Midbrain (tissue), 1 donor: ENCODE measurements at places on chromosomes 7 and 10.

- DNase-seq, result no peak
Measured at GRCh38 chr10:59753267-59753666, at the start of gene MRLN. MRLN (minus strand) TSS chr10:59753455.

DNA sequence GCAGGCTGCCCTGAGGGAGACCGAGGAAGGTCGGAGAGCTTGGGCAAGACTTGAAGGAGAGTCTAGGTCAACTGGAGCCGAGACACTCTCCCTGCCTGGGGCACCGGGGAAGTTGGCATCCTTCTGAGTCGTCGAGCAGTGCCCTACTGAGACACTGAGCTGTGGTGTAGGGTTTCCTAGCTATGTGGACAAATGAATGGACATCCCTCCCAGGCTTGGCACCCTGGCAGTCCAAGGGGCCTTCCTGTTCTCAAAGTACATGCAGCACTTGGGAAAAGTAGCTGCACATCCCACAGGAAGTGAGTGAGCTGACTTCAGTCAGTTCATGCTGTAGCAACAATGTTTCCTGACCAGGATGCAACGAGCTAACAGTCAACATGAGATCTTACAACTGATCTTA lies 57.2 kb upstream of the INPP5A start:
- no peak for DNase-seq

DNA sequence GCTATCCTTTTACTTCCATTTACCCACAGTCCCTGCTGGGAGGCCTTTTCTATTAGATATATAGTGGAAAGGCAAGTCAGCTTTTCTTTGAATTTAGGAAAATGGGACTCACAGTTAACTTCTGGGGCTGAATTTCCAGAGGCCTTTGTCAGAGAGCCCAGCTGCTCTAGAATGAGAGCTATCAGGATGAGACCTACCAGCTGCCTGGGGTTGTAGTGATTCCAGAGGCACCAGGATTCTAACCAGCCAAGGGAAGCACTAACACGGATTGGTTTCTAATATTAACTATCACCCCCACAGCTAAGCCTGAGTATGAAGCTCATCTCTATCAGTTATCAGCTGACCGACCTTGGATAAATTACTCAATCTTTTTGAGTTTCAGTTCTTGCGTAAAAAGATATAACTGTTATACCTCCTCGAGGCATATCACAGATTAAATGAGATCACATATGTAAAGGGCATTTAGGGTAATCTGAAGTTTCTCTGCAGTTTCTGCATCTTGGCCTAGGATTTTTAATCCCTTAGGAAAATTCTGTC lies 56.6 kb upstream of the CALD1 start:
- DNase-seq, result no peak

- no peak for DNase-seq
Measured at GRCh38 chr7:27245124-27245797, 2.7 kb downstream of the EVX1 start.

DNA sequence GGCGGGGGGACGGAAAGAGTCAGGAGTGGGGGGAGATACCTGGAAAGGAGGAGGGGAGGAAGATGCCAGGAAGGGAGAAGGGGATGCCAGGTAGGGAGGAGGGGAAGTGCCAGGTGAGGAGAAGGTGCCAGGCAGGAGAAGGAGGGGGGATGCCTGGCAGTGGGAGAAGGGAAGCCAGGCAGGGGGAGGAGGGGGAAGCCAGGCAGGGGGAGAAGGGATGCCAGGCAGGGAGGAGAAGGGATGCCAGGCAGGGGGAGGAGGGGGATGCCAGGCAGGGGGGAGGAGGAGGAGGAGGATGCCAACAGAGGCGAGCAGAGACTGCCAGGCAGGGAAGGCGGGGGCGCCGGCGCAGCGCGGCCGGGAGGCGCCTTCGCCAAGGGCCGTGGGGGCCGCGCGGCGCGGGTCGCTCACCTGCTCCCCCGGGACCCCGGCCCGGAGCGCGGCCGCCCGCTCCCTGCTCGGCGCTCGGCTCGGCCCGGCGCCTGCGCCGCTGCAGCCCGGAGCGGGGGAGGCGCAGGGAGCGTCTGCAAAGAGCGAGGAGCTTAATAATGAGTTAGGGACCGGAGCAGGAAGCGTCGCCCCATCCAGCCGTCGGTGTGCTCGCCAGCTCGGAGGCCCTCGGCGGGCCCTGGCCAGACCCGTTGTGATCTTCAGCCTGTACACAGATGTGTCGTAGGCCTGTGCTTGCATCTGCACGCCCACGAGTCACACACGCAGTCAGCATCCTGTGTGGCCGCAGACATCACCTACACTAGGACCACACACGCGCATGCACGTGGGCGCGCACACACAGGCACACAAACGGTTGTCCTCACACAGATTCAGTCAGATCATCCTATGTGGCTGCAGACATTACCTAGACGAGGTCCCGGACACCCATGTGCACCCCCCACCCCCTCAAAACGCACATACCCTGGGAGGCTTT lies 28.4 kb upstream of the SMARCD3 start:
- peak; percentile 66 for DNase-seq

DNA sequence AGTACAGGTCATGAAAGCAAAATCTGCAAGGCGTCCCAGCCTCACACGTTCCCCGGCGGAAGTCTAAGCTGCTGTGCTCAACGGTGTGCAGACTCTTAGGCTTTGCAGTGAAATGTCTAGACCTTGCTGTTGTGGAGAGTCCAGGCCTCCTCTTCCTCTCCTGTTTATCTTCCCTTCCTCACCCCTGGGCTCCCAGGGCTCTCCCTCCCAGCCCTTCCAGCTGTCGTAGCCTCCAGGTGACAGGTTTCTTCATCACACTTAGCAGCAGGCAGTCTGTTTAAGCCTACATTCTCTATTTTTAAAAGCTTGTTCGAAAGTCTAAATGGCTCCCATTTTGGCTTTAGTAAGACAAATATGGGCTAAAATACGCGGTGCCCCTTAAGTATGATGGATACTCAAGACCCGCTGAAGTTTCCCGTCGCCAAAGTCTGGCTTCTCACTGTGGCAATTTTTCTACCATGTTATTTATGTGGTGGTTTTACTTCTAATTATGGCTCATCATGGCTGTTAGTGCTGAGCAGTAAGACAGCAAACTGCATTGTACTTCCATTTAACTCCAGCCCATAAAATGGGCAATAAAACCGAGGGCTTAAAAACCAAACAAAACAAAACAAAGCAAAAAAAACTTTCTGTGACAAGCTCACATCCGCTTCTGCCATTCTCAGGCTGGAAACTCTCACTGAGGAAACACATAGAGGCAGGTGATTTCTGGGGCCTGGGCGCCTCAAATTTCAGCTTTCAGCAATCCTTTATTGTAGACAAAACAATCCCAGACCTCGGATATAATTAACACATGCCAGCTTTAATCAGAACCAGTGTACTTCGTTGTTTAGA lies 243.2 kb downstream of the SNX10 start:
- no peak for DNase-seq

DNA sequence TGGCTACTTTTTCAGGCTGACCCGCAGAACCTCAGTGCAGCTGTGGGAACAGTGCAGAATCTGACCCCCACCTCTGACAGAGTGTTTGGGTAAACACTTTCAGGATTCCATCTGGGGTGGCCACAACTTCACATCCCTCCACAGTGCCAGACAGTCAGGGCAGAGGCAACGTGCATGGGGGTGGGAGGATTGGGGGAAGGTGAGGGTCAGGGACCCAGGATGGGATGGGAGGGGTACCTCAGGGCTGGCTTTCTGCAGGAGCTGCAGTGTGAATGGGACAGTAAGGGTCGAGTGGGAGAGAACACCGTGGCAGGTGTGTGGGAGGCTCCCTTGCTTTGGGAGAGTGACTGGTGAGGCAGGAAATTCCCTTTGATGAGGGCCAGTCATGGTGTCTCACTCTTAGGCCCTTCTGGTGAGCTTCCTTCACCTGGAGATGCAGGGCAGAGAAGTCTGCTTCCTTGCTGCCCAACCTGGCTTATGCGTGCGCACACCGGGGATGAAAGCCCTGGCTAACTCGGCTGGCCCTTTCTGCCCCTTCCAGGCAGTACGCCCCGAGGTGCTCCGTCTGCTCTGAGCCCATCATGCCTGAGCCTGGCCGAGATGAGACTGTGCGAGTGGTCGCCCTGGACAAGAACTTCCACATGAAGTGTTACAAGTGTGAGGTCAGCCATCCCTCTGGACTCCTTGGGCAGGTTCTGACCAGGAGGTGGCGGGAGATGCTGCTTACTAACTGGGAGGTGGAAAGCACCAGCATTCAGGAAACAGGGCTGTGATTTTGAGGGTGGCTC lies 8.4 kb downstream of the ZYX start:
- DNase-seq, result no peak

DNA sequence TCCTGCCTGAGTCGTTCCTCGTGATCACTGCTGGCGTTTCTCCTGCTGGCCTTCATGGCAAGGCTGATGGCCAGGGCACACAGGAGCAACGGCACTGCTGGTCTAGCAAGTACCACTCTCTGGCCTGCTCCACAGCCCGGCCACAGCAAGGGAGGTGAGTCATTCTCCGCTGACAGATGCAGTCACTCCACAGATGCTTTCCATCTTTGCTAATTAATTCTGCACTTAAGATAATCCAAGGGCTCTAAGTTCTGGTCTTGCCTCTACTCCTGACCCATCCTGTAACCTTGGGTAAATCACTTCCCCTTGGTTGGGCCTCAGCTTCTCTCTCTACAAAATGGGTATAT lies 244.4 kb downstream of the RPS24 start:
- peak; percentile 52 for DNase-seq

- no peak for DNase-seq
Measured at GRCh38 chr10:91247360-91248111, 27.1 kb downstream of the PCGF5 start.

DNA sequence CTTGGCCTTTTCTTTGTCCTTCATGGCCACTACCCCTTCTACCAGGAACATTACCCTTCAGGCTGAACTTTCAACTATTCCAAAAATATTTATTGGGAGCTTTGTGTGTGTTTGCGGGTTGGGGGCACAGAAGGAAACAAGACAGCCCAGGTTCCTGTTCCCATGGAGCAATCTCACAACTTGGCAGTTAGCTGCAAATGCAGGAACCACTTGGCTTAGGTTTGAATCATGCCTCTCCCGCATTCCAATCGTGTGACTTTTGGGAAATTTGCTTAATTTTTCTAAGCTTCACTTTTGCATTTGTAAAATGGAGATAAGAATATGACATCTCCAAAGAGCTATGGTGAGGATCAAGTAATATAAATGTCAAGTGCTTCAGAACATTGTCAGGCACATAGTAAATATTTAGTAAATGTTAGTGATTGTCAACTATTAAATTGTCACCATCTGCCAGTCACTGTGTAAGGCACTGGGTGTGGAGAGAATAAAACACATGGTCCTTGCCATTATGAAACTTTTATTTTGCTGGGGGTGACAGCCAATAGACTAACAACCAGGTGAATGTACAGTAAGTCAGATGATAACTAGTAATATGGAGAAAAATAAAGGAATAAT lies 277.1 kb downstream of the SNX13 start:
- no peak for DNase-seq

DNA sequence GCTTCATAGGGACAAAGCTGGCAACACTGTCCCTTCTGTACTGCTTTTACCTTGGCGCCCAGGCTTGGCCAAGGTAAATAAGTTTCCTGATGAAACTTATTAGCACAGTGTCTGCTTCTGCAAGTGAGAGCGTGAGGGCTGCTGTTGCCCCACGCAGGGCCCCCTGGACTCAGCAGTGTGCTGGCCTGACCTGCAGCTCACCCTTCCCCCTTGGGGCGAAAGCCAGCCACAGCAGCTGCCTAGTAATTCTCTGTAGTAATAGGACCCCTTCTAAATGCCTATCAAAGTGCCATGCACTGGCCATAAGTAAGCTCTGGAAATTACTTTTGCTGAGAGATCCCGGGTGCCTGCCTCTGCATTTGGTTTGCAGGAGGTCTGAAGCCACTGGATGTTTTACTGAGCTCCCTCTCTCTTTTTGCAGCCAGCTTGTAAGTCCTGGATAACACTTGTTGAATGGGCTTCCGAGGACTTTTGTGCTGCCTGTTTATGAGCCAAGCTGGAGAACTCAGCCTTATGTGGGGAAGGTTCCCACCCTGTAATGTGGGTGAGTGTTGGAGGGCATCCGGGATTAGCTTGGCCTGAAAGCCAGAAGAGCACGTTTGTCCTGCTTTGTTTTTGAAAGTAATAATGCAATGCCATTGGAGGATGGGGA lies 293.9 kb downstream of the C7orf25 start:
- DNase-seq, result no peak

DNA sequence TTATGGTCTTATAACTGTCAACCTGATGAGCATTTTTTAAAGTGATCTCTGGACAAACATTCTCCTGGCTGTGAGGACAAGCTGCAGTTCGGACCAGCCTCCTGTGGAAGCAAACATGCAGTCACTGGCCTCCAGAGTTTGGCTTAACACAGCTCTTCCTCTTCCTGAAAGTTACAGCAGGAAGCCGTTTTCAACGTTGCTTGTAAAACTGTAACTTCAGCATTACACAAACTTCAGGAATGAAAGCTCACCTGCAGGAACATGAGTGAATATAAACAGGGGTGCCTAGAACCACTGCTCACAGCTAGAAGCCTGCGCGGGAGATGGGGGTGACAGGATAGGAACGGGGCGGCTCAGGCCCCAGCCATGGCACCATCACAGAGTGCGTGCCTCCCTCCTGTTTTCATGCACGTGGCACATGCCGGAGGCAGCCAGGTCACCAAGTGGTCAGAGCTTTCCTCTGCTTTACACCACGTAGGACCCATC lies 292.9 kb upstream of the PITRM1 start:
- no peak for DNase-seq

- DNase-seq, result no peak
Measured at GRCh38 chr7:10475940-10476641, 497.6 kb upstream of the PHF14 start.

GRCh38 chr10:34292194-34292565 lies 522.9 kb downstream of the PARD3 start:
- DNase-seq, result no peak

GRCh38 chr7:3301831-3302618 lies 973 bp downstream of the SDK1 start:
- DNase-seq, result peak; percentile 31

- DNase-seq, result no peak
Measured at GRCh38 chr7:40147371-40148246, 12.8 kb downstream of the SUGCT start.

GRCh38 chr7:97971120-97971989 lies 18.6 kb downstream of the OCM2 start:
- no peak for DNase-seq

DNA sequence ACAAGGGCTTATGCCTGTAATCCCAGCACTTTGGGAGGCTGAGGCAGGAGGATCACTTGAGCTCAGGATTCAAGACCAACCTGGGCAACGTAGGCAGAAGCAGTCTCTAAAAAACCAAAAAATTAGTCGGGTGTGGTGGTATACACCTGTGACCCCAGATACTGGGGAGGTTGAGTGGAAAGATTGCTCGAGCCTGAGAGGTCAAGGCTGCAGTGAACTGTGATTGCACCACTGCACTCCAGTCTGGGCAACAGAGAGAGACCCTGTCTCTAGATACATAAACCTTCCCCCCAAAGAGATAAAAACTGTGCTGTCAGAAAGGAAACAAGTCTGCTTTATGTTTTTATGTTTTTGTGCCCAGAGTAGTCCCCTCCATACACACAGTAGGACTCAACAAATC lies 27.5 kb upstream of the CDK13 start:
- no peak for DNase-seq
